Right hindlimb (tissue), 1 donor: ENCODE measurements at places on chromosomes 3 and 15.

DNA sequence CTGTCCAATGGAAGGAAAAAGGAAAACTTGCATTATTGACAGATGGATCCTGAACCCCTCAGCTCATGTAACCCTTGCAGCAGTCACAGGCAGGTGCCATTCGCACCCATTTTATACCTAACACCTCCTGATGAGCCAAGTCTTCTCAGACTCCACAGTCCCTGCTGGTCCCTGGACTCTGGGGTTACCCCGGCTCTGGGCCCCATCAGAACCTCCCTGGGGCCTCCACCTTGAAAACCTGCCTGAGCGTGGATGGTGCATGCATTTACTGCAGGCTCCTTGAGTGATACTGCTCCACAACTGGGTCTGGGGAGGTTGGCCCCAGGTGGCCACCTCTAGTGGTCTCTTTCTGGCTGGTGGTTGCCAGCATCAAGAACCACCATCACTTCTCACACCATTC, 15.9 kb upstream of the DOCK3 start:
- no peak for DNase-seq

GRCh38 chr3:151268267-151269235, 9.8 kb downstream of the P2RY14 start:
- DNase-seq: no peak

- DNase-seq: no peak
Measured at GRCh38 chr3:178382449-178383061, 153.7 kb upstream of the KCNMB2 start.

GRCh38 chr3:52783211-52783555, 5.8 kb downstream of the ITIH1 start:
- DNase-seq: no peak

GRCh38 chr3:115487968-115488367, 135.3 kb upstream of the GAP43 start:
- no peak for DNase-seq

DNA sequence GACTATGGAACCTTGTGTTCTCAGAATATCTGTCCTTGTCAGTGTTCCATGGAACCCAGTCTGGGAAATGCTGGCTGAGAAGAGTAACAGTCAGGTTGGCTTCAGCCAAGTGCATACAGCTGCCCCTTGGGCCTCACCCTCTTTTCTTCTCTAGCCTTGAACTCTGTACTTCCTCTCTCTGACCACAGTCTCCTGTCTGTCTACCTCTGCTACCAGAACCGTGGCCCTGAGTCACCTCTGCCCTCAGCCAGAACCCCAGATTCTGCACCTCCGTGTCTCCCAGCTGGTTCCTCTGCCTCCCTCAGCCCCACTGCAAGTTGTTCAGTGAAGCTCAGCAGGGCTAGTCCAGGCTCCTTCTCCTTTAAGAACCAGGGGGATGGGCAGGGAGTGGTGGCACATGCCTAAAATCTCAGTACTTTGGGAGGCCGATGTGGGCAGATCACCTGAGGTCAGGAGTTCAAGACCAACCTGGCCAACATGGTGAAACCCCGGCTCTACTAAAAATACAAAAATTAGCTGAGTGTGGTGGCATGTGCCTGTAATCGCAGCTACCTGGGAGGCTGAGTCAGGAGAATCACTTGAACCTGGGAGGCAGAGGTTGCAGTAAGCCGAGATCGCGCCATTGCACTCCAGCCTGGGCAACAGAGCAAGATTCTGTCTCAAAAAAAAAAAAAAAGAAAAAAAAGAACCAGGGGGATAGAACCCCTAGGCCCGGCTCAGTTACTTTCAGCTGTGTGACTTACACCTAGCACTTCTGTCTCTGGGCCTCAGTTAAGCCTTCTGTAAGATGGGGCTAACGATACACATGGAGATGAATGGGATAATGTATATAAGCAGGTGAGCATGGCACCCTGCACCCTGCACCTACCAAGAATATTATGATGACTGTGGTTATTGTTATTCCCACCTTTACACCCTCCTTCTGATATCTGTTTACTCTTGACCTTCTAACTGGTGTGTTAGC, 24.3 kb upstream of the TATDN2 start:
- DNase-seq: no peak

DNA sequence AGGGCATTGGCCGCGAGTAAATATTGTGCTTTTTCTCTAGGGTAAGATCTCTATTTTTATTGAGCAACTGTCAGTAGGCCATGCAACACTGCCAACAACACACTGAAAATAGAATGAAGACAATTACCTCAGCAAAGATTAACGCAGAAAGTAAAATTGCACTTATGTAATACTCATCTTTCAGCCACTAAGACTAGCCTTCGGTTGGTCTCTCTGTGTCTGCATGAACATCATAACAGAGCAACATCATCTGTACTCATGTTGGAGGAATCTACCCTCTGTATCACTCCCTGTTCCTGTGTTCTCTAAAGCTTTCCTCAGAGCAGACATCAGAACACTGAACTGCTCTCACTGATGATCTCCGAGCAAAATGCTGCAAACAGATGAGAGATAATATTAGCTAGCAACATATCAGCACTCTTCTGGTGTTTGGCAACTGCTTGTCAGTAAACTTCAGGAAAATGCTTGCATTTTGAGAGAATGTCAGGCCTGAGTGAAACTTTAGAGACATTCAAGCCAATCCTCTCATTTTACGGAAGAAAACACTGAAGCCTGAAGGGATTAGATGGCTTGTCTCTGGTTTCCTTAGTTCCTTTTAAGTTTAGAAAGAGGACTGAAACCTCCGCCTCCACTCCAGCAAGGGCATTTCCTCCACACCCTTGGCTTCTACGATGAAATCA, 8.4 kb upstream of the LRRC3B start:
- no peak for DNase-seq

DNA sequence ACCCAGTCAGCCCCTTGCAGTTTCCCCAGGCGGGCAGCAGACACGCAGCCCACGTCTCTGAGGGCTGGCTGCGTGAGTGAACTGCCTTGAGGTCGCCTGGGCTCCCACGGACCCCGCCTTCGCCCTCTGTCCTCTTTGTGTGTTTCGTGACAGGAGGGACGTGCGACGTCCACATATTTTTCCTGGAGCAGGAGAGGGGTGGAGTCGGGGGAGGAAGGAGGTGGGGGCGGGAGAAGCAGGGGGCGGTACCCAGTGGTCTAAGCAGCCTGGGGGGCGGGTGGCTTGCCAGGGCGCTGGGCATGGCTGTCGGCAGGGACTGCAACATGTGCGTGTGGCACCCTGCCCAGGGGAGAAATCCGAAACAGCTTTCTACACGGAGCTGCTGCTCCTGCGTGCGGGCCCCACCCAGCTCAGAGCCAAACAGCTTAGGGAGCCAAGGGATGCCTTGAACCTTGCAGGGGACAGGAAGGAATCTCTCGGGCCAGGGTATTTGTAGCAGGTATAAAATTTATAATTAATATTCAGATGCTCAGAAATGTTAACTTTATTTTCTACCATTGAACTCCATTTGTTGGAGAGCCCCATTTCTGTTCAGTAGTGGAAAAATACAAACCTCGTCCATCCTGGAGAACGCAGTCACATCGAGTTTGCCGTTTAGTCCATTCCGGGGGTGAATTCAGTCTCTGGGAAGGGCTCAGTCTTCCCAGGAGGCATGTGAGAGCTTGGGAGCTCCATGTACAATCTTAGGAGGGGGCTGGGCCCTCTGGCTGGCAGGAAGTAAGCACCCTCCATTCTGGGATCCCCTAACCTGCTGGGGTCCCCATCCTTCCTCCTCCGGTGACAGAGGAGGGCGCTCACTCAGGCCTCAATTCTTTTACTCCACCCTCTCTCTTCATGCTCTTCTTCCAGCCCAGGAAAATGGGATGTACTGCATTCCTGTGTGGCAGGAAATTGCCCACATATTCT, 79.1 kb upstream of the MEF2A start:
- DNase-seq: peak; percentile 89

DNA sequence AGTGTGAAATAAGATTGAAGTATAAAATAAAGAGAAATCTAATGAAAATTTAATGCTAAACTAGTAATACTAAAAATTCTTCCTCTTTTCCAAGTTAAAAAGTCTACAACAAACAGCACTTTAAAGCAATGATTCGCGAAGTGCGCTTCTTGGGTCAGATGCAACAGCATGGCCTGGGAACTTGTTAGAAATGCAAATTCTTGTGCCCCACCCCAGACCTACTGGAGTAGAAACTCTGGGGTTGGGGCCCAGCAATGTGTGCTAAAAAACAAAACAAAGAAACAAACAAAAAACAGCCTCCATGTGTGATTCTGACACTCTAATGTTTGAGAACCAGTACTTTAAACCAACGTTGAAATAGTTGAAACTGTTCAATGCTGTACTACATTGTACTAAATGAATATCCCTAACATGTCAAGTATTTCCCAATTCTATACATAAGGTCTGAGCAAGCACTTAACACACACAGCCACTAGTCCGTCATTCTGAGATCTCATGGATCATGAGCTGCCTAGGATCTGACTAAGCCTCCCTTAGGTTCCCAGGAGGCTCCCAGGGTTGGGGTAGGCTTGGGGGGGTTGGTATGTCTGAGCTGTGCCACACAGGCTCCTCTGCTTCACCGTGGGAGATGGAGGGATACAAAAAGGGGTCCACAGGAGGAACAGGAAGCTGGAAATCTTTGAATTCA, 6.1 kb downstream of the RASGRP1 start:
- DNase-seq: no peak

DNA sequence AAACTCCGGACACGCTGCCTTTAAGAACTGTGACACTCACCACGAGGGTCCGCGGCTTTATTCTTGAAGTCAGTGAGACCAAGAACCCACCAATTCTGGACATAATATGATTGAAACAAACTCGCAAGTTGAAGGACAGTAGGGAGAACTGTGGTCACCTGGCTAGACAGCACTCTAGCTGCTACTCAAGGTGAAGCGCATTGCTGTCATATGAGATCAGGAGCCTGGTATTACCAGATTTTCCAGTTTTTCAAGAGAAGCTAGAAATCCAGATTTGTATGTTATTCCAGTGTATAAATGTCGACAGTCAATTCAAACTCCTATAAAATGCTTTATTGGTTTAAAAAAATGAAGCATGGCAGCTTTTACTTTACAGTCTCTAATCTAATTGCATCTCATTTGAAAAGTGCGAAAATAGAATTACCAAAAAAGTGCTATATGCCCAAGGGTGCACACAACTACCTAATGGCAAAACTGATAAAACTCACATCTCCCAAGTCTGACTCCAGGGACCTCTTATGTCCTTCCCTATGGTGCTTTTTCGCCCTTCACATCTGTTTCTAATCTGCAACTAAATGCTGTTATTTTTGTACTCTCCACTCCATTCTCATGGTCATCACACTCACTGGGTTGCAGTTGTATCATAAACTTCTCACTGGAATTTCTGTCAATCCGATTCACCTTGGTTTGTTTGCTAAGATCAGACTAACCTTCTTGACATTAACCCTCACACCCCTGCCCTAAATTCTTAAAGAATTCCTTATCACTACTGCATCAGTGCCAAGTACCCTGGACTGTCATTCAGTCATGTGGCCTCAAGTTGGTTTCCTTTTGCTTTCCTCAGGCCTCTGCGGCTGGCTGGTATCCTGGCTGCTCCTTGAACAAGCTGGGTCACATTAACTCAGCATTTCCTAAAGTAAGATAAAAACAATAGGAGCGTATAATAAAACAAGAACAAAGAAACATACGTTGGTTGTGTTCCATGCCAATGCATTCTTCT, 31.5 kb upstream of the ARHGEF26 start:
- DNase-seq: no peak
